KBM-7 (cell line): ENCODE measurements at places on chromosomes 3 and 15.

DNA sequence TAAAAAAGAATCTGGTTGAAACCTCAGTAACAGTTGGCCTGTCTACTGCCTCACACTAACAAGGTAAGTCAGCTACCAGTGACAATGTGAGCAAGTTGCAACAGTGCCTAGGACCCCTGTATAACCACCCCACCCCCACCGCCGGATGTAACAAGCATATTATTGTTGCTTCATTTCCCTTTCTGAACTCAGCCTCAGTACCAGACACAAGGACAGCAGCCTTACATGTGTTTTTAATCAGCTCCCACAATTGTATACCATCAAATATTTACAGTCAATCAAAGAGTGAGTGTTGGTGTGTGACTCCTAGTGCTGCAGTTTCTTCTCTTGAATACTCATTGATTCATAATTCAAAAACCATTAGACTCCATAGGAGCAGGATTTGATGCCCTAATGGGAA, 96.4 kb downstream of the PYDC2 start:
- no peak for DNase-seq

GRCh38 chr3:72210261-72210660, 425.3 kb upstream of the PROK2 start:
- no peak for DNase-seq

DNA sequence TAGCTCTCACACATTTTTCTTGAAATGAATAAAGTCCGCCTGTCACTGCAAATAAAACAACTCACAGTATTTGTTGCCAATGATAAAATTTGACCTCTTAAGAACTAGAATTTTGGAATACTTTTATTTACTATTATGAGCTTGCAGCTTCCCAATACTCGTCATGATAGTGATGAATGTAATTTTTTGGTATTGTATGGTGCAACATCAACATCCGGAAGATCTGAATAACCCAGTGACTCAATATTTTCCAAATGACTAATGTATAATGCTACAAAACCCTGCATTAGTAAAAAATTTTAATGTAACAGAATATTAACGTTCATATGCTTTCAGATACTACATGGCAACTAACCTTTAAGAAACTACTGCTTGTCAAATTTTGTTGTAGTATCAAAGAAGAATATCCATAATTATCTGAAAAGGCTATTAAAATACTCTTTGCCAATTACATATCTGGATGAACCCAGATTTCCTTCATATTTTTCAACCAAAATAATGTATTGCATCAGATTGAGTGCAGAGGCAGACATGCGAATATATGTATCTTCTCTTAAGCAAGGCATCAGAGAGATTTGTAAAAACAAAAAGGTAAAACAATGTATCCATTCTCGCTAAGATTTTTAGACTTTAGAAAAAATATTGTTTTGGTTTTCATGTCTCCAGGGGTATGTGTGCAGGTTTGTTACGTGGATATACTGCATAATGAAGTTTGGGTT, 95.3 kb downstream of the IGF2BP2 start:
- DNase-seq = no peak

DNA sequence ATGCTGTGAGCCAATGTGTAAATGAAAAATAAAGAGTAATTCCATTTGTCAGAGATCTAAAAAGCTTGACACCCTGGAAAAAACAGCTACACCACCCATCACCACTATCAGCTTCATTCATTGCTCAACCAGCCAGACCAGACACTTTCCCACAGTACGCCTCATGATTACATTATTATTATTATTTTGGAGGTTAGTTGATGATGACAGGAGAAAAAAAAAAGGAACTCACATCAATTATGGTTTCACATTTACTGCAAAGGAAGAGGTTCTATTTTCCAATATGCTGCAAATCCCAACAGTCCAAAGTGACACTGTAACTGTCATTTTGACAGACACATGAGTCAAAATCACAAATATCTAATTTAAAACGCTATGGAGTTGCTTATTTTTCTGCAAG, 134.7 kb upstream of the TSC22D2 start:
- no peak for DNase-seq

GRCh38 chr15:77772641-77773402, 140.1 kb upstream of the LINGO1 start:
- DNase-seq = no peak

DNA sequence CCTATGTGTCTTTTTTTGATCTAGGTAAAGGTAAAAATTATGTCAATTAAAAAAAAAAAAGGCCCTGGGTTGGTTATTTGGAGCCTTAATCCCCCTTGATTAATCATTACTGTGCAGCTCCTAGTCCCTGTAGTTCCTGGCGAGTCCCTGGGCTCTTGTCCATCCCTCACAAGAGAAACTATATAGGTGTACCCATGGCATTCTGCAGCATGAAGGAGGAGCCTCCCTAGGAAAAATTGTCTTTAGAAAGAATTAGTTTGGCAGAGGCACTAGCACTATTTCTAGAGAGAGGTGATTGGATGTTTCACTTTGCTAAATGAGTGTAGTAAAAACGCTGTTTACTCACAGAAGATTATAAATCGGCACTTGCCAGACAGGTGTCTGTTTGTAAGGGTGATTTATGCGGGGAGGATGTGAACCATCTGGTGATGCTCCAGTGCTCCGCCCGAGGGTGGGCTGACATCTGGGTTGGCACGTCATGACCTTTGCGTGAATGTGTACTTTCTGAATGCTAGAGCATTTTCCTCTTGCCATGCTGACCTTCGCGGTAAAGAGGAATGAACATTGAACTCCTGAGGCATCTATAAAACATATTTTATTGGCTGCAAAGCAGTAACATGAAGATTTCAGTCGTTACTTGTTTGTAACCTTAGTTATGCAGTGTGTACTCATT, 12.6 kb downstream of the PLCL2 start:
- DNase-seq = no peak

GRCh38 chr15:40108061-40108854, 421 bp downstream of the BMF start:
- no peak for DNase-seq

GRCh38 chr15:36814105-36814504, 234.7 kb downstream of the CDIN1 start:
- DNase-seq = no peak

DNA sequence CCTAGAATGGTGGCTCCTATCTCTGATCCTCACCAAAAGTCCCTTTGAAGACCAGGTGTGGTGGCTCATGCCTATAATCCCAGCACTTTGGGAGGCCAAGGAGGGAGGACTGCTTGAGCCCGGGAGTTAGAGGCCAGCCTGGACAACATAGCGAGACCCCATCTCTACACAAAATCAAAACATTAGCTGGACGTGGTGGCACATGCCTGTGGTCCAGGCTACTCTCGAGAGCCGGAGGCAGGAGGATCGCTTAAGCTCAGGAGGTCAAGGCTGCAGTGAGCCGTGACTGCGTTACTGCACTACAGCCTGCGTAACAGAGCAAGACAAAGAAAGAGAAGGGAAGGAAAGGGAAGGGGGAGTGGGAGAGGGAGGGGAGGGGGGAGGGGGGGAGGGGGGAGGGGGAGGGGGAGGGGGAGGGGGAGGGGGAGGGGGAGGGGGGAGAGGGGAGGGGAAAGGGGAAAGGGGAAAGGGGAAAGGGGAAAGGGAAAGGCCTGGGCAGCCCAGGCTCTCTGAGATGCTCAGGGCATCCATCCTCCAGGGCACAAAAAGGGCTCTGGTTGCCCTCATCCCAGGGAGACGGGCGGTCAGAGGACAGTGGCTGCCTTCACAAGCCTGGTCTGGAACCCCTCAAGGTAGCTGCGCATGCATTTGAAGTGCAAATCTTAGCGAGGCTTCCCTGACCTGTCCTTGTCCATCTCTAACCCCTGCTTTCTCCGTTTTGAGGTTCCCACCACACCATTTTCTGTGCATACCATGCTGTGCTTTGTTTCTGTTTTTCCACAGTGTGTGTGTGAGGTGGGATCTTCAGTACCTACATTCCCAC, 76.1 kb downstream of the LDHAL6B start:
- no peak for DNase-seq

DNA sequence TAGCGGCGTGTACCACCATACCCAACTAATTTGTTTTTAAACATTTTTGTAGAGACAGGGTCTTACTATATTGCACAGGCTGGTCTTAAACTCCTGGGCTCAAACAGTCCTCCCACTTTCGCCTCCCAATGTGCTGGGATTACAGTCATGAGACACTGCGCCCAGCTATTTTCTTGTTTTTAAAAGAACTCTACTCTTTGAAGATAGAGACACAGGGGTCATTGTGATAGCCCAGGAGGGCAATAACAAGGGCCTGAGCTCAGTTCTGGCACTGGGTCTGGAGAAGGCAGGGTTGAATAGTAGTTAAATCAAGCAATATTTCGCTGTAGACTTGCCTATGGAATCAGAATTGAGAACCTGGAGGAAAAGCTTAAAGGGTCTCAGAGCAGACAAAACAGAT, 98.8 kb downstream of the ANP32A start:
- DNase-seq = no peak

GRCh38 chr3:127387119-127387518, 99.3 kb upstream of the PRR20G start:
- DNase-seq = no peak

DNA sequence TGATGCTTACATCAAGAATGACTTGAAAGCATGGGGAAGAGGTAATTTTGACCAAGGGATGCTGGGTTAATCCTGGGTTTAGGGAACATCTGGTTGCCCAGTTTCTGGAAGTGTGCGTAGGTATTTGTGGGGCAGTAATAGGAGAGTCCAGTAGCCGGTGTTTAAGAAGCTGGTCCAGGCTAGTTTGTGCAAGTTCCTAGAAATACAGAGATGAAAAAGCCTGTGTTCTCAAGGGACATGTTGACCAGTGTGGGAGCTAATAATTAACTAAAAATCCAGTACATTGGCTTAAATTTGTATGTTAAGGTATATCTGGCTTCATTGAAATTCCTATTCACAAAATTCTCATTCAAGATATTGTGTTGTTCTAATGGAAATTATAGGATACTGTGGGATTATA, 51.2 kb downstream of the UBE2E2 start:
- DNase-seq = no peak

DNA sequence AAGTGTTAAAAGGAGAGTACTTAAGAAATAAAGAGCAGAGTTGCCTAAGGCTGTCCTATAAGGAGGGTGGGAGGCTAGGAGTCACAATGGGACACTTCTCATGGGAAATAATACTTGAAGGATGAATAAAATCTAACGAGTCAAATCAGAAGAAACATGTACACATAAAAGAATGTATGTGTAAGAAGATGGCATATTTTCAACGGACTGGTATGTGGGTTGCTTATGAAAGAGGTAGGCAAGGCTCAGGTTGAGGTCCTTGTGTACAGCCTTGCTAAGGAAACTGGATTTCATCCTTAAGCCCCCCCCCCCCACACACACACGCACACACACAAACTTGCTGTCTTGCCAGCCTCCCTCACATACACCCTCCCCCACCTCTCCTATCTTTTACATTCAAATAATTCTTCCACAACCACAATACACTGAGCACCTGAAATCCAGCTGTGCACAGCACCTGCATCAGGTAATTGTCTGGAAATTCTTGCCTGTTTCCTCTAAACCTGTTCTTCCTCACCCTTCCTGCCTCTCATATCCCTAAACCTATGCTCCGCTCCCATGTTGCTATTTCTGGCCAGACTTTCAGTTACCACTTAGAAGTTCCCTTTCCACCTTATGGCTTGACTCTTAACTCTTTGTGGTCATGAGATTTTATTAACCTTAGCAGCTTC, 79.2 kb downstream of the FMN1 start:
- no peak for DNase-seq

DNA sequence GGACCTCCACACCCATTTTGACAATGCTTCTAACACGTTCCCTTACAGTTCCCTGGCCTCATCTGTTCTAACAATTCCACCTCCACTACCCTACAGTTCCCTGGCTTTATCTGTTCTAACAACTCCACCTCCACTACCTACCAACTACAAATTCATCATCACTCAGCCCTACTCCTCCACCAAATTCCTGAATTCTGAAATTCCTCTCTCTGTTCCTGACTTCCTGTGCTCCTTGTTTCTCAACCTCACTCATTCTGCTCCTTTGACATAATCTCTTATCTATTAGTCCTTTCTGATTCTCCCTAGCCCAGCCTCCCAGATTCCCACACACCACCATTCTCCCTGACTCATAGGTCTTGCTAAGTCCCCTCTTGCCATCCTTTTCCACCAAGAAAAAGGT, 22.5 kb downstream of the UPK1B start:
- no peak for DNase-seq

DNA sequence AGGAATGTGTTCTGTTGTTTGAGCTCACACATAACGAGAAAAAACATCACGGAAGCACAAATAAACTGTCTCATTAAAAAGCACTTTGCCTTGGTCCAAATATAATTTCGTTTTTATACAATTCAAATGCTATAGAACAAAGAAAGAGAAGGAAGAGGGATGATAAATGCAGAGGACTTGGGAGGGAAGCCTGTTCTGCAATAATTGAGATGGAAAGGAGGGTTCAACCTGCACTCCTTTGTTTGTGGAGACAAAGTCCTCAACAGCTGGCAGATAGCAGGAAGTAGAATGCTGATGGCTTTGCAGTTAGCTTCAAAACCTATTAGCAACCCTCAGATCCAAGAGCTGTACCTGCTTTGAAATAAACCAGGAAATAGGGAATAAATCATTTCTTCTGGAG, 1010.8 kb downstream of the FHIT start:
- no peak for DNase-seq

GRCh38 chr3:156614642-156615511, 59.5 kb upstream of the TIPARP start:
- DNase-seq = peak; percentile 45

- no peak for DNase-seq
These were observed 53.0 kb upstream of the ROPN1 start for GRCh38 chr3:124044956-124045355.

GRCh38 chr3:171236265-171237008, 209.9 kb upstream of the SLC2A2 start:
- no peak for DNase-seq

- DNase-seq = no peak
These were observed 450.1 kb upstream of the THBS1 start for GRCh38 chr15:39130556-39131379.

DNA sequence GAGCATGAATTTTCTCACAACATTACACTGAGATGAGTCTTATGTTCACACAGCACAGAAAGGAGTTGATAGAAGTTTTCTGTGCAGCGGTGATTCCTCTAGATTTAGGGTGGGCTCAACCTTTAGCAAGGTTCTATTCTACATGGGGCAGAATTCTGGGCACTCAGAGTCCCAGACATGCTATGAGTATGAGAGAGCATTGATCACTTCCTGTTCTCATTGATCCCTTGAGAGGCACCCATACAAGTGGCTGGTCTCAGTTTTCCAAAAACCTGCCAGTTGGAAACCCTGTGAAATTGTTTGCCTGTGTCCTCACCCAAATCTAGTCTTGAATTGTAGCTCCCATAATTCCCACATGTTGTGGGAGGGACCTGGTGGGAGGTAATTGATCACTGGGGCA, 112.5 kb upstream of the NR2F2 start:
- no peak for DNase-seq

DNA sequence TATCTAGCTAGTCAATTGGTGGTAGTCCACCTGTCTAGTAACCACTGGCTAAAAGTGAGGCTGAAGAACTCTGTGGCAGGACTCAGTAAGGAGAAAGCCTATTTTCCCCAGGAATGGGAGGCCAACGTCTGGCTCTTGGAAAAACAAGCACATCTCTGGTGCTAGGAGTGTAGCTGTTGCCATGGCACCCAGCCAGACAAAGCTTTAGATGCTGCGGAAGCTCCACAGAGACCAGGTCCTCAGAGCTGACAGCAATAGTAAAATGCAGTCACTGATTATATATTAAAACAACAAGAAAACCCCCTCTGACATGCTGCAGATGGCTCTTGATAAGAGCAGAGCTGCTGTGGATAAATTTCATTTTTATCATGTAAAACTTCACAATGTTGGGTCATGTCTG, 124.9 kb upstream of the STRIT1 start:
- no peak for DNase-seq
